Stimulated activated CD4-positive, alpha-beta T cell treated with anti-CD3 and anti-CD28 coated beads, TNF-alpha, amount 100 ng/mL, for 1 hour (primary cell): ENCODE measurements at places on chromosomes 11 and 22.

DNA sequence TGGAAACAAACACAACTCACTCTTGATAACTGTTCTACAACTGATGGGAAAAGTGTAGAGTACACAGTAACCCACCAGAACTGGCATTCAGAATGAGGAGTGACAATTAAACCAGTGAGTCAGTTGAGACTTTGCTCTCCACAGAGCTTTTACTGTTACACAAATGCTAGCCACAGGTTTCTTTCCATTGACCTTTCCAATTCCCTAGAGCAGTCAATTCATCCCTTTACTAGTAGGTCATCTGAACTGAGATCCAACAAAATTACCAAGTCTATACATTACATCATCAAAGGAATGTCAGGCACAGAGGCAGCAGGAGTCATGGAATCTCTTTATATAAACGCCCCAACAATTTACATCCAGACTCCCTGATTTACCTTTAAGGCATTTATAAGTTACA is 65.9 kb downstream of the PHF21A start:
- no peak for DNase-seq

DNA sequence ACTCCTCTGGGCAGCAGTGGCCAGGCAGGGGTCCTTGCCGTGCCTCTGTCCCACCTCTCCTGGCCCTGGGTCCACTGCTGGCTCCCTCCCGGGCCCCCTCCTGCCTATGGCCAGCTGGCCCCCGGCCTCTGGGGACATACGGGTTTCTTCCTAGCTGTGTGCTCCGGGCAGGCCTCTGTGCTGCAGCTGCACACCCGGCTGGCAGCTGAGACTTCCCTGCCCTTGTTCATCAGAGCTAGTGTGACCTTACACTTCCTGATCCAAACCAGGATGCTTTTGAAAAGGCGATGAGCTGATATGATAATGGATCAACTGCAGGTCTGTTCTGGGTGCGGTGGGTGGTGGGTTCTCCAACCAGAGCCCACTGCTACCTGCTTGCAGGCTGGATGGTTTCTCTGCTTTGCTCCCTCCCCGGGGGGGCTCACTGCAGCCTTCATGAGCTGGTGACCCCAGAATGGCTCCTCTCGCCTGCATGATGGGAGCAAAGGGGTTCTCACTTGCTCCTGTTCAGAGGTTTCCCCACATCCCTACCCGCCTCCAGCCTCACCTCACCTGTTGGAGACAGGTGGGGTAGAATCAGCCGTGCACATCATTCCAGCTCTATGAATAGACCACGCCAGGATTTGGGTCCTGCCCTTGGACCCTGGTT is 13.3 kb downstream of the B3GAT1 start:
- no peak for DNase-seq

- DNase-seq, result no peak
Observed at GRCh38 chr22:29370537-29370936, 17.8 kb downstream of the AP1B1 start.

GRCh38 chr11:130179396-130180306 is 20.1 kb downstream of the ST14 start:
- no peak for DNase-seq

- DNase-seq, result no peak
Observed at GRCh38 chr11:108587109-108587508, 6.5 kb downstream of the EXPH5 start.

- DNase-seq, result no peak
Observed at GRCh38 chr22:37274380-37274862, 7.9 kb upstream of the CYTH4 start.

- no peak for DNase-seq
Observed at GRCh38 chr11:18749681-18750319, 23.8 kb upstream of the IGSF22 start.

- no peak for DNase-seq
Observed at GRCh38 chr11:66589996-66590675, 2.7 kb downstream of the CCDC87 start.

DNA sequence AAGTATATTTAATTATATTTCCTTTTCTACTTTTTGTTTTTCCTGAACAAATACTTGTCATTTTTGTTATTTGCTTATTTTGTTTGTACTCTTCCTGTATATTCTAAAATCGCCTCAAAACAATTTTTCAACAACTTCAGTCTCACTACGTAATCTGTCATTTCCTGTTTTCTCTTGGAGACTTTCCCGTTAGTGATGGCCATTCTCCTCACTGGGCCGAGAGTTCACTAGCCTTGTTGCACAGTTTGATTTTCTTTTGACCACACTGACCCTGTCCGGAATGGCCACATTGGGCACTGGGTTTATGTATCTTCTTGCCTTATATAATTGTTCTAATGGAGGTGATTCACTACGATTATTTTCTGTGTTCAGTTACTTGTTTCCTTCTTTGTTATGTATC is 726.1 kb downstream of the FAM181B start:
- no peak for DNase-seq

GRCh38 chr11:65438257-65439151 is 15.9 kb downstream of the NEAT1 start:
- no peak for DNase-seq

DNA sequence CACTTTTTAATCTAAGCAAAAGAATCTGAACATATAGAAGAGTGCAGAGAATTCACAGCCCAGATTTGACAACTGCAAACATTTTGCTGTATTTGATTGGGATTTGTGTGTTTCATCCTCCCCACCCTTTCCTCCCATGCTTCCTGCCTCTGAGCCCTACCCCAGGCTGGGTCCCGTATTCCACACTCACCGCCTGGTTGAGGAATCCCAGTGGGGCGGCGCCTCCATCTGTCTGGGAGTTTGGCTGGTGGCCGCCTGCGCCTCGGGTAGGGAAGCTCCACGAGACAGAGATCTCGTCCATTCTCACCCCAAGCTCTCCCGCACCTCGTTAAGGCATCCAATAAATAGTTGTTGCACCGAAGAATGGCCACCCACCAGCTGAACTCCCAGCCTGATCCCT is 105.9 kb upstream of the SLC22A12 start:
- no peak for DNase-seq

- no peak for DNase-seq
Observed at GRCh38 chr11:75896843-75897419, 81.9 kb downstream of the UVRAG start.

DNA sequence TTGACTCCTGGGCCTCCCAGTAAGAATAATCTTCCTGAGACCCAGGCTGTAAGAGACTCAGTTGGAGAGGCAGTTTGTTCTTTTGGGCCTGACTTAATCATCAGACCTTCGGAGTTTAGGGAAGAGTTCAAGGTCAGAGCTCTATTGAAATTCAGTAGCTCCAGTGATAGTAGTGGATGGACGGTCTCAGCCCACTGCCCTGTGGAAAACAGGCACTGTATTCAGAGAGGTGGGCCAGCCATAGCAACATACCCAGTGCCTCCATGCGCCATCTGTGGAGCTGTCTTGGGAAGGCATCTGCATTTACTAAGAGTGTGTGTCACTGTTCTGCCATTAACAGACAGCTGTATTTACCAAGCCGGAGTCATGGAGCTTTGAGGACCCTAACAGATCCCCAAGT is 2.9 kb downstream of the SMARCB1 start:
- DNase-seq, result no peak

DNA sequence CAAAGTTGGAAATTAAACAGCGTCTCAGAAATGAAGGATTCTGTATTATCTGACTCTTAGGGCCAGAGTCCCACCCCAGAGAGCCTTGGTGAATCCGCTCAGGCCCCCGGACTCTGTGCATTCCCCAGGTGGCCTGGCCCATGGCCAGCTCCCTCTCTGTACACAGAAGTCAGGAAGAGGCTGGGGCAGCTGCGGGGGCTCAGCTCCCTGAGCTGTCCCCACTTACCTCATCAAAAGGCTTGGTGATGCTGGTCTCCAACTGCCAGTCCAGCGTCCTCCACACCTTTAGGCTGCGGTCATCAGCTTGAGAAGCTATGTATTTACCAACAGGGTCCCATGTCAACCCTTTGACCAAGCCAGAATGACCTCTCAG is 35.0 kb downstream of the HIRA start:
- no peak for DNase-seq

GRCh38 chr11:86738568-86738967 is 61.8 kb upstream of the PRSS23 start:
- no peak for DNase-seq

DNA sequence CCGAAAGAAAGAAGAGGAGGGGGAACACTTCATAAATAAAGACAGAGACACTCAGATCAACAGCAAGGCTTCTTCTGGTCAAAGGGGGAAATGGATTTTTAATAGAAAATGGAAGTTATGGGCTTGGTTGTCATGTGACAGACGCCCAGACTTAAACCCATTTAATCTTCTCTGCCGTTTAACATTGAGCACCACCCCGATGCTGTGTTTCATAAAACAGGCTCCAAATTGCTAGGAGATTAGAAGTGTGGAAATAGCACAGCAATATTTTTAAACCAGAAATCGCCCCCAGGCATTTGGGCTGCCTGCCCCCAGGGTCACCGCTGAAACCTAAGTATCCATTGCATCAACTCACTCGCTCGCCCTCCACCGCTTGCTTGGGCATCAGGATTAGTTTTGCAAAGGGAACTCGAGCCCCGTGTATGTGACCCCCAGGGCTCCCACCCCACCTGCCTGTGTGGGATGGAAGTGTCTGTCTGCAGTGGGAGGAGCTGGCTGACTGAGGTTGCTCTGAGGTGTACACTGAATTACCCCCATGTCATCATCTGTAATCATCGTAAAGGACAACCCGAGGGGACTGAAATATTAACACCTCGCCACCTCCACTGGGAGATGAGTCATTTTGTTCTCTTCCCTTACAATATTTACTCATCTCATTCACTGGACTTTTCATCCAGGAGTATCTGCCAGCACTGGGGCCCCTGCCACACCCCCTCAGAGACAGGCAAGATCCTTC is 10.7 kb downstream of the DSCAML1 start:
- no peak for DNase-seq

DNA sequence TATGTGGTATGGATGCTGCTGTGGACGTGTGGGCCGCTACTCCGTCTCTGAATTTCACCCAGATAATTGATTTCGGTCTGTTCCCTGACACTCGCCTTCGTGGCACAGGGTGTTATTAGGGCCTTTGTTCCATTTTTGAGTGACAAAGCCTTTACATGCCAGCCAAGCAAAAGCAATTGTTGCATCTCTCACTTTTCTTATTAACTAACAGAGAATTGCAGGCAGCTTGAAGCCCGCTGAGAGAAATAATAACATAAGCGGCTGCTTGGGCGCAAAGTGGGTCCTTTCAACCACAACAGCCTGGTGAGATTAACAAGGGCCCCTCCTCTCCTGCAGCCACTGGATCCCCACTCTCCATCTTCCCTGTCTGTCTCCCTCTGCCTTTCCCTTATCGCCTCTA is 449.4 kb downstream of the NTM start:
- no peak for DNase-seq

GRCh38 chr11:16790486-16791190 is 52.2 kb downstream of the C11orf58 start:
- no peak for DNase-seq

DNA sequence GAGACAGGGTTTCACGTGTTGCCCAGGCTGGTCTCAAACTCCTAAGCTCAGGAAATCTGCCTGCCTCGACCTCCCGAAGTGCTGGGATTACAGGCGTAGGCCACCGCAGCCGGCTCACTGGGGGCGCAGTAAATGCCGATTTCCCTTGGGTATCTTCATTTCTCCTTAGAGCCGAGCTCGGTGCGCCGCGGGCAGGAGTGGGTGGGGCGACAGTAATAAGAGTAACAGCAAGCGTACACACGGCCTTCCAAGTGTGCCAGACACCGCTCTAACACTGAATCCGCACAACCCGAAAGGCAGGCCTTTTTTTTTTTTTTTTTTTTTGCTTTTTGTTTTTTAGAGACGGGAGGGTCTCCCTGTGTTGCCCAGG is 500 bp upstream of the ADSL start:
- no peak for DNase-seq

DNA sequence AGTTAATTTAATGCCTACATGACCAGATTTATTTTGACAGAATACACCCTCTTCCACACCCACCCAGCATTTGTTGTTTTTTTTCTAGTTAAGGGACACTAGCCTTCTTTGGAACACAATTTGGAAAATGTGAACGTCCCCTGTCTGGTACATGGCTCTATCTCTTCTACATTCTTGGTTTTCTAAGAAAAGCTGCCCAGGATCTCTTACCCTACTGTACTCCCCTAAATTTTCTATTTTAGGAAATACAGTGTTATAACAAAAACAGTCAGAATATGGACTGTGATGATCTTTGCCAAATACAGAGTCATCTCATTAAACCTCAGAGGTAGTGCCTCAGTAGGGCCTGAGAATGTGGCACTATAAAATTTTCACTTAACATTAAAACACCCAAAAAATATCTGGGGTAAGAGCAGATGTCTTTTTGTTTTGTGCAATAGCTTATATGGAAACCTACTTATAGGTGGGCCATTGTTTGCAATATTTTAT is 93.1 kb upstream of the SPON1 start:
- DNase-seq, result no peak

DNA sequence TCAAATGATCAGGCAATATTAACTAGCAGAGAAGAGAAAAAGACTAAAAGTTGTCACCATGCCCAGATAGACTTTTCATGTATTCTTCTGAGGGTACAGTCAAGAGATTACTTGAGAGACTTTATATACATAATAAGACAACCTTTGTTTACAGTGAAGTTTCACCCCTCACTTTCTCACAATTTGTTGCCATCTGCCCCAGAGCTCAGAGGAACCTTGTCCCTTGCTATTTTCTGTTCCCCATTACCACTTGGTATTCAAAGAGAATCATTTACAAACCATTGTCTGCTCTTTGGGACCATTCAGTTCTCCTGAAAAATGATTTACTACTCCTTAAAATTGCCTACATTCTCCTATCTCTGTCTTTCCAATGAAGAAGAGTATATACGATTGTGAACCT is 544.6 kb downstream of the CNTN5 start:
- no peak for DNase-seq

DNA sequence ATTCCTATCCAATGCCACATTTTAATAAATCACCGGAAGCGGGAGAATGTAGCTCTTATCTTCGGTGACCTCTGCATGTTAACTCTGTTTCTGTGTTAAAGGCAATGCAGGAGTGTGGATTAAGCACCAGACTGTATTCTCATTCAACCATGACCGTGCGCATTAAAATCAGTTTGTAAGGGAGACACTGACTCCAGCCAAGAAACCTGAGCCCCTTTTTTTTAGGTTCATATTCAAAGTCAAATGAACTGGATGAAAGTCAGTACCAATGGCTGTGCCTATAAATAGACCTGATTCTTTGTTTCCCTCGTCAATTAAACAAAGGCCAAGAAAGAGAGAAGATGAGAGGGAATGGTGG is 32.2 kb downstream of the C11orf91 start:
- no peak for DNase-seq

- DNase-seq, result no peak
Observed at GRCh38 chr11:114226356-114226755, 69.8 kb upstream of the NNMT start.

- DNase-seq, result no peak
Observed at GRCh38 chr11:2761131-2762030, 61.6 kb upstream of the KCNQ1OT1 start.

- no peak for DNase-seq
Observed at GRCh38 chr11:88555018-88555828, 217.7 kb upstream of the CTSC start.

DNA sequence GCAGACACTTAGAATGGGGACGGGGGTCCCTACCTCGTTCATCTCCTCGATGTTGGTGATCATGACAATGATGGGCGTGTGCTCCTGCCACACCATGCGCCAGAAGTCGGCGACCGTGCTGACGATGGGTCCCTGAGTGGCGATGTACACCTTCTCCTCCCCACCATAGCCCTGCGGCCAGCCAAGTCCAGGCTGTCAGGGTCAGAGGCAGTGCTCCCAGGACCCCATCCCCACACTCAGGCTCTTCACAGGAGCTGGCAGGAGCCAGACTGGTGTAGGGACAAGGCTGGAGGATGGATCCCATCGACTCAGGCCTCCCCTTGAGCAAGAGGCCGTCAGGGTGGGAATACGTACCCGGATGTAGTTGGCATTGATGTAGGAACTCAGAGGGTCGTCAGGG is 7.2 kb upstream of the IGSF22 start:
- DNase-seq, result no peak
